CD4-positive, alpha-beta memory T cell (primary cell): ENCODE measurements at places on chromosomes 4 and X.
A peak's percentile ranks its signal among the peaks of the same experiment; 100 is the strongest.

GRCh38 chr4:164888096-164888715, 11.2 kb downstream of the APELA start:
- DNase-seq: no peak

- DNase-seq: no peak
These were observed 42.7 kb downstream of the ABLIM2 start for GRCh38 chr4:8115916-8116315.

GRCh38 chrX:118115953-118116712, 477 bp downstream of the KLHL13 start:
- no peak for DNase-seq

- no peak for DNase-seq
These were observed 140.6 kb downstream of the DCTD start for GRCh38 chr4:182776376-182777105.

DNA sequence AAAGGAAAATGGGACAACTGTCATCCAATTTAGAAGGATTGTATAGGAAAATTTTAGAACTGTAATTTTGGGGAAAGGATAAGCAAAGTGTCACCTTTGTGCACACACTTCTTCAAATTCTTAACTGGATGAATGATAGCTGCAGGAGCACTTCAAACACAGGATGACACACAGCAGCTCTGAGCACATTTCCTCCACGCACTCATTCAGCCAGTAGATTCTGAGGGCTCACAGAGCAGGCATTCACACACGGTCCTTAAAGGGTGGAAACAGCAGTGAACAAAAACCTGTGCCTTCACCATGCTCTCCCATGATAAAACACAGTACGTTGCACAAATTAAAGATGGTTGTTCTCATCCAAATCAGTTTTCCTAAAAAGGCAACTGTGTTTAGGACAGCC, 38.5 kb upstream of the KLF3 start:
- DNase-seq: no peak

- DNase-seq: no peak
These were observed 1074.2 kb downstream of the STIM2 start for GRCh38 chr4:27934871-27935270.

GRCh38 chr4:40924096-40924792, 174.5 kb downstream of the NSUN7 start:
- peak; percentile 33 for DNase-seq

DNA sequence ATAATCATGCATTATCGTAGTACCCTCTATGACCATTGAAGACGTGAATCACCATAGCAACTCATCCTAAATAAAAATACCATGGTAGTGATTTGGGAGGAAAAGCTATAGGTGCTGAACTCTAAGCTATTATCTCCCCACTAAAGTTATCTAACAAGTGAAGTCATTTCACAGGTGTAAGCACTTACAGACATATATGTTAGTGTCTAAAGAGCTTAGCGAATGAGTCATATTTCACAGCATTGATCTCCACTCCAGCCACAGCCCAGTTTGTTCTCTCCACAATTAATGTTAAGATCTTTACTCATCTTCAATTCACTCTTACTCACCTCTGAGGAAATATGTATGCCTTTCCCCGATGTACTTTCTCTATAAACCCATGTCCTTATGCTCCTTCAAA, 57.0 kb downstream of the DCAF8L1 start:
- no peak for DNase-seq

GRCh38 chr4:140943486-140944198, 187.5 kb upstream of the TBC1D9 start:
- DNase-seq: no peak
